ENCODE measurements at places on chromosomes 7 and 10. TPM values are rescaled to one million over a fixed set of nuclear protein-coding genes. Genes with fewer than 3 reads are reported as not detected.
A peak's percentile ranks its signal among the peaks of the same experiment; 100 is the strongest.

The ABCB8 gene
- polyA plus RNA-seq: 27.5 TPM

The HSPA12A gene
- polyA plus RNA-seq: 16.7 TPM

The WDR86 gene
- not detected for polyA plus RNA-seq

The PON1 gene
- not detected for polyA plus RNA-seq

The SHTN1 gene
- 1.9 TPM for polyA plus RNA-seq

The PLXNA4 gene
- 0.01 TPM for polyA plus RNA-seq

The VENTX gene
- polyA plus RNA-seq: not detected

The LIPJ gene
- not detected for polyA plus RNA-seq

The CTNNA3 gene
- polyA plus RNA-seq: 0.19 TPM

The INHBA gene
- polyA plus RNA-seq: 60.2 TPM

GRCh38 chr10:9390516-9390915 lies 1336.0 kb downstream of the GATA3 start:
- no peak overlapping the region for H3K4me3 ChIP-seq
- no peaks in the 10 kb centered on the region for H3K4me1 ChIP-seq
- H3K27me3 ChIP-seq: no peaks in the 10 kb centered on the region
- no peak for DNase-seq
- H3K36me3 ChIP-seq: no peaks in the 10 kb centered on the region
- no peak overlapping the region for H3K27ac ChIP-seq

- peaks cover 11% of the 10 kb centered on the region for H3K27me3 ChIP-seq
- no peak for DNase-seq
- H3K27ac ChIP-seq: no peak overlapping the region
- no peaks in the 10 kb centered on the region for H3K4me1 ChIP-seq
Observed at GRCh38 chr10:84160663-84161362, 12.8 kb upstream of the GPR15LG start.

GRCh38 chr10:100742076-100742771 lies 3.2 kb upstream of the PAX2 start:
- H3K36me3 ChIP-seq: no peaks in the 10 kb centered on the region
- no peak overlapping the region for H3K4me3 ChIP-seq
- H3K27me3 ChIP-seq: peaks cover 96% of the 10 kb centered on the region
- H3K27ac ChIP-seq: no peak overlapping the region
- DNase-seq: no peak
- H3K4me1 ChIP-seq: no peaks in the 10 kb centered on the region

DNA sequence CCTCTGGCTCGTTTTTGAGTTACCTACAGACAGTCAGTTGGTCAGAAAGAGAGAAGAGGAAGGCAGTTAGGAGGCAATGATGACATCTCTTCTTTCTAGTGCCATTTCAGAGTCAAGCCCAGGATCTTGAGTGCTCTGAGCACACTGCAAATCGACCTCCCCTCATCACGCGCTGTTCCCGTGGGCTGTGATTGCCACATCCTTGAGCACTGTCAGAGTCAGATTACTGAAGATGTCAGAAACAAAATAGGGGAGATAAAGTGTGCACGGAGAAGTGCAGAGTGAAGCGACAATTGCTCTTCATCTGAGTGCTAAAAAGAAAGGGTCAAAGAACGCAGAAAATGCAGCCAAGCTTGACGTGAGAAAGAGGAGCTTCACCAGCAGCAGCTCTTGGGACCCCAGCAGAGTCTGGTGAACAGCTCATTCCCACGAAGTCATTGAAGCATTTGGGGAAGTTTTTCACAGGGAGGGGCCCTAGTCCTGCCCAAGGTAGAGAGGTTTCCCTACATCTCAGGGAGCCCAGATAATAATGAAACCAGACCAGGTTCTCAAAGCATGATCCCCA lies 661.7 kb upstream of the AUTS2 start:
- H3K4me3 ChIP-seq: no peak overlapping the region
- H3K36me3 ChIP-seq: no peaks in the 10 kb centered on the region
- no peak for DNase-seq
- H3K4me1 ChIP-seq: no peaks in the 10 kb centered on the region

DNA sequence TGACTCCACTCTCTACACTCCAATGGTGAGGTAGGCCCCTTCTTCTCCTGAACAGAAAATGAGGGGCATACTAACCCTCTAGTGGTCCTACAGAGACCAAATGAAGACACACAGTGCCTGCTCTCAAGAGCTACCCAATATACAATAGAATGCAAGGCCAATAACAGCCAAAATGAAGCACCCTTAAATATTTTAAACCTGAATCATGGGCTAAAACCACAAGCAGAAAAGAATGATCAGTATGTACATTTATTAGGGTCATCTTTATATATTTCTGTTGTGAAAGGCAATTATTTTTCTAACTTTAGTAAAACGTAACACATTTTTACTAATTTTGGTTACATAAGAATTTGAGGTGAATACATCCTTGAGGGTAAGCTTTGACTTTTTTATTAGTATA lies 49.9 kb upstream of the COL1A2 start:
- H3K36me3 ChIP-seq: no peaks in the 10 kb centered on the region
- H3K4me1 ChIP-seq: peaks cover 16% of the 10 kb centered on the region
- peak overlapping the region; percentile 11 for H3K27ac ChIP-seq
- no peaks in the 10 kb centered on the region for H3K27me3 ChIP-seq

DNA sequence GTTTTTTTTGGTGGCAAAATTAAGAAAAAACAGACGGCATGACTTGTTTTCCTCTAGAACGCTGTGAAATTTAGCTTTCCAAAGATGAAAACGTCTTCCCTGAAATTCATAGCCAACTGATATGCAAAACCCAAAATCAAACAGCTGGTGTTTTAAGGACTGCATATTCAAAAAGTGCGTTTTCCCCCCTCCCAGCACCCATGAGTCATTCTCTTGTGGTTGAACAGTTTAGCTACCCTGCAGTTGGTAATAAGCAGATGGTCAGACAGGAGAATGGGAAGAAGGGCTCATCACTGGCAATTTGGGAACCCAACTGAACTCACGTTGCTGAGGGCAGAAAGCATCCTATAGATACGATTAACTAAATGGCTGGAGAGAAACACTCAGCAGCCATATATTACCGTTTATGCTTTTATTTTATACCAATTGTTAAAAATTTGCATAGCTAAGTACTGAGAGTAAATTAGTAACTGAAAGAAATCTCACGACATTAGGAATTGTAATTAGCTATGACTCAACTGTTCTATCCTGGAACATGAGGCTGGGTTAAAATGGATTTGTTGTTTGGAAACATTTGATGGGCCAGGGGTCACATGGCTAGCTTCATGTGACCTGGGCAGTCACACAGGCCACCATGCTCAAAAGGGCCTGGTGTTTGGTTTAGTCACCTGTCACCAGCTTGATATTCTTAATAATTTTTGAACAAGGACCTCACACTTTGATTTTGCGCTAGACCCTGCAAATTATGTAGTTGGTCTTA lies 343.1 kb downstream of the PHTF2 start:
- peak; percentile 88 for DNase-seq
- H3K27ac ChIP-seq: no peak overlapping the region
- no peak overlapping the region for H3K4me3 ChIP-seq
- no peaks in the 10 kb centered on the region for H3K36me3 ChIP-seq
- peaks cover 7% of the 10 kb centered on the region for H3K4me1 ChIP-seq

DNA sequence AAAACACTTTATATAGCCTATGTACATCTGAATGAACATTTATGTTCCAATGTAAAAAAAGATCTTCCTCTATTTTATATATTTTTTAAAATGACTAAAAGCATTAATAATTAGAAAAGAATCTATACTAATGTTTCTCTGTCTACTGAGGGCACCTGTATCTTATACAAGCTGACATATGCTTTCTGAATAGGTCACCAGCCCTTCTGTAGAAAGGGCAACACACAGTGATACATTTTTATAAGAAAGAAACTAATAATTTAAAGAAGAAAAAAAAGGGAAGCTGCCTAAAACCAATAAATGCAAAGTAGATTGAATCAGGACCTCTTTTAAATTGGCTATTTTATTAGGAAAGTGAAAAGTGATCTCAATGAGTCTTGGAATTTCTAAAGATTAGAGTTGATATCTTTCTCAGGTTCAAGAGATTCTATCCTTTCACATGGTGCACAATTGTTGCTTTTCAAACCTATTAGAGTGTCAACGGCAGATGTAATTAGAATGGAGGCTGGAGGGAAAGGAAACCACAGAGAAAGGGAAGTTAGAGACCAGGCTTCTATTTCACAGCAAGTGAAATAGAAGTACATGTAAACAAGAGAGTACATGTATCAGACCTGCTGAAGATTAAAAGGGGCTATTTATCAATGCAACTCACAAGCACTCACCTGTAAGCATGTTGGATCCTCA lies 6.3 kb downstream of the MTPN start:
- no peaks in the 10 kb centered on the region for H3K27me3 ChIP-seq
- peaks cover 2% of the 10 kb centered on the region for H3K4me1 ChIP-seq
- H3K4me3 ChIP-seq: no peak overlapping the region
- no peak for DNase-seq

GRCh38 chr7:13262929-13263530 lies 575.6 kb downstream of the ARL4A start:
- H3K36me3 ChIP-seq: no peaks in the 10 kb centered on the region
- DNase-seq: peak; percentile 52
- no peak overlapping the region for H3K27ac ChIP-seq
- H3K4me3 ChIP-seq: no peak overlapping the region
- H3K4me1 ChIP-seq: no peaks in the 10 kb centered on the region

- H3K36me3 ChIP-seq: no peaks in the 10 kb centered on the region
- H3K4me3 ChIP-seq: no peak overlapping the region
- no peak overlapping the region for H3K27ac ChIP-seq
- peaks cover 6% of the 10 kb centered on the region for H3K4me1 ChIP-seq
Observed at GRCh38 chr10:59857921-59858320, 48.4 kb downstream of the CCDC6 start.

DNA sequence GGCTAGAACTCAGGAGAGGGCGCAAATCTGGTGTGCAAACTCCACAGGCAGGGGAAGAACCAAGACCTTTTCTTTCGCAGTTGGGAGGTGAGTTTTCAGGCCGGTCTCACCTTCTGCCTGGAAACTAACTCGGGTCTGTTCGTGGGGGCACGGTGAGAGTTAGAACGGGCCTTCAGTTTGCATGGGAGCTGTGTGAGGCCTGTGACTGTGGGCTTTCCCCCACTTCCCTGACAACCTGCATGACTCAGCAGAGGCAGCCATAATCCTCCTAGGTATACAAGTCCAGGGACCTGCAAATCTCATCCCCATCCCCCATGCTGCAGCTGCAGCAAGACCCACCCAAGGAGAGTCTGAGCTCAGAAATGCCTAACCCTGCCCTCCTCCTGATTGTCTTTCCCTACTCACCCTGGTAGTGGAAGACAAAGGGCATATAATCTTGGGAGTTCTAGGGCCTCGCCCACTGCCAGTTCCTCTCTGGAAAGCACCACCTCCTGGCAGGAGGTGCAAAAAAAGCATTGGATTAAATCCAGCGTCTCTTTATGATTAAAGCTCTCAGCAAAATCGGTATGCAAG lies 194.9 kb upstream of the ETV1 start:
- no peaks in the 10 kb centered on the region for H3K36me3 ChIP-seq
- no peak overlapping the region for H3K27ac ChIP-seq
- no peaks in the 10 kb centered on the region for H3K4me1 ChIP-seq
- H3K27me3 ChIP-seq: no peaks in the 10 kb centered on the region
- no peak overlapping the region for H3K4me3 ChIP-seq

DNA sequence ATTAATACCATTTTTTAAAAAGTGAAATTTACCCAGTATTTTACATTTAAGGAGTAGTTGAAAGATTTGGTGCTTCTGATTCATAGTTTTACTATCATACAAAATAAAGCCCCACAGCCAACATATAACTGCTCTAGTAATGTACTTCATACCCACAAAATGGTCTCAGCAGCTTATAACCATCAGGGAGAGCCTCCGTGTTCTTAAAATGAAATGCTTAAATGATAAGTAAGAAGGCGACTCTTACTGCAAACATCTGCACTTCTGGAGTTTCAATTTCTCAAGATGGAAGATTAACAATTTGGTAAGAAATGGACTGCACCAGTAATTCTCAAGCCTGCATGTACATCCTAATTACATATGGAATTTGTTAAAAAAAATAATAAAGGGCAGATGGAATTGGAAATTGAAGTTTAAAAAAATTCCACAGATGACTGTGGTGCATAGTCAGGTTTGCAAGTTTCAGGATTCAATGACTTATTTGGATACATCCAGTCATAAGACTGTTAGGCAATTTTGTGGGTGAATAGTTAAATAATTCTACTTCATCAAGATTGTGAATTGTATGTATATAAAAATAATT lies 461.0 kb downstream of the KIF20B start:
- H3K36me3 ChIP-seq: no peaks in the 10 kb centered on the region
- DNase-seq: peak; percentile 18
- no peaks in the 10 kb centered on the region for H3K4me1 ChIP-seq
- H3K27me3 ChIP-seq: no peaks in the 10 kb centered on the region
- H3K4me3 ChIP-seq: no peak overlapping the region
- no peak overlapping the region for H3K27ac ChIP-seq

- DNase-seq: peak; percentile 69
- H3K4me1 ChIP-seq: peaks cover 15% of the 10 kb centered on the region
- H3K27me3 ChIP-seq: no peaks in the 10 kb centered on the region
- no peaks in the 10 kb centered on the region for H3K36me3 ChIP-seq
- no peak overlapping the region for H3K27ac ChIP-seq
- no peak overlapping the region for H3K4me3 ChIP-seq
Observed at GRCh38 chr7:116173051-116174028, 37.0 kb upstream of the TES start.

GRCh38 chr7:28093623-28094232 lies 86.9 kb downstream of the JAZF1 start:
- no peaks in the 10 kb centered on the region for H3K36me3 ChIP-seq
- no peaks in the 10 kb centered on the region for H3K27me3 ChIP-seq

DNA sequence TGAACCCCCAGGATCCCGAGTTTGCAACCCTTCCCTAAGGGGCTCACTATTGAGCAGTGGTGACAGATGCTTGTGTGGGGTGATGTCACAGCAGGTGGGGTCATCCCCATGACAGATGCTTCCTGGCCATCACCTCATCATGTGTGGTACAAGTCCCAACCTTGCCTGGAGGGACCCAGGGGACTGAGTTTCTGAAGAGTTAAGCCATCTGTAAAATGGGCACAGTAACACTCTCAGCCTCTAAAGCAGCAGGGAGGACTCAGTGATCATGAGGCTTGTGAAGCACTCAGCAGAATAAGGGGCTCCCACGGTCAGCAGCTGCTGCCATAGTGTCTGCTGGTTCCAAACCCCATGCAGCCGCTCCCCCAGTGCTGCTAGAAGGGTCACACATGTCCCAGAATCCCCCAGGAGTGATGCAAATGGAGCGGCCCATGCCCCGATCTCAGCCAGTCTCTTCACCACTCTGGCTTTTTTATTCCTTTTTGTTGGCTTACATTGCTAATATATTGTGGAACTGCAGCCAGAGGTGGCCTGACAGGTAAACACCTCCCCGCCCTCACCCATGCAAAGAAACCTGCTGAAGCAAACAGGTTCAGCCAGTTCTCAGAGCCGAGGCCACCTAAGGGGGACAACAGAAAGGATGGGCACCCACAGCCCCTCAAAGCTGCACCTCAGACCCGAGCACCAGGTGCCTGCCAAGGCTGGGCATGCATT lies 102.1 kb upstream of the PDGFA start:
- H3K4me3 ChIP-seq: no peak overlapping the region
- no peaks in the 10 kb centered on the region for H3K36me3 ChIP-seq
- H3K27me3 ChIP-seq: no peaks in the 10 kb centered on the region
- no peaks in the 10 kb centered on the region for H3K4me1 ChIP-seq
- DNase-seq: no peak

GRCh38 chr7:125412890-125413665 lies 483.5 kb upstream of the POT1 start:
- H3K4me3 ChIP-seq: no peak overlapping the region
- no peaks in the 10 kb centered on the region for H3K4me1 ChIP-seq
- DNase-seq: no peak
- no peak overlapping the region for H3K27ac ChIP-seq

Measured in IMR-90 (cell line).